NCI-H1105 treated with DMSO at 0.1 percent for 48 hours (cell line): ENCODE measurements at places on chromosomes 12 and 14.

DNA sequence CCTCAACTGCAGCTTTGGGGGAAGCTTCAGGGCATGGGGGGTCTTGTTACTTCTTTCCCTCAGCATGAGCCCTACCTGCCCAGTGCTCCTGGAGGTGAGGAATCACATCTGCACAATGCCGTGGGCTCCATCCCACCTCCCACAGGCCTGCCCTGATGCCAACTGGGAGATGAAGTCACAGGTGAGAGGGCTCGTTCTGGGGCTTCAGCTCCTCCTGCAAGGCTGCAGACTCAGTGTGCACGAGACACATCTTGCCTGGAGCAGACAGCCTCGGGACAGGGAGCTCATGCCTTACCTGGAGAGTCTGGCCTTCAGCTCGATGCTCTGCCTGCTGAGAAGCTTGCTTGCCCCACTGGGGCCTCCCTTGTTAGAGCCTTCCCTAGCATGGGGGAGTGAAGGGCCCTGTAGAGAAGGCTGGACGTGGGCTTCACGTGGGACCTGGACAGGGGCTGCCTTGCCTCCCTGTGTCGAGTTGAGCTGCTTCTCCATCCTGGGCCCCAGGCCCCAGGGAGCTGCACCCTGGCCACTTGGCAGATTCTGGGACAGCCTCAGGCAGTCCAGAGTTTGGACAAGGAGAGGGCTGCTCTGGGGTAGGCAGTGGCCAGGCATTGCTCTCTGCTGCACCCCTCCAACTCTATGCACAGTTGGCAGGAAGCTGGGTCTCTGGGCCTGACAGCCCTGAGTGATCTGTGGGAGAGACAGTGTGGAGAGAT, 171.4 kb downstream of the KIF26A start:
- no peak for DNase-seq

DNA sequence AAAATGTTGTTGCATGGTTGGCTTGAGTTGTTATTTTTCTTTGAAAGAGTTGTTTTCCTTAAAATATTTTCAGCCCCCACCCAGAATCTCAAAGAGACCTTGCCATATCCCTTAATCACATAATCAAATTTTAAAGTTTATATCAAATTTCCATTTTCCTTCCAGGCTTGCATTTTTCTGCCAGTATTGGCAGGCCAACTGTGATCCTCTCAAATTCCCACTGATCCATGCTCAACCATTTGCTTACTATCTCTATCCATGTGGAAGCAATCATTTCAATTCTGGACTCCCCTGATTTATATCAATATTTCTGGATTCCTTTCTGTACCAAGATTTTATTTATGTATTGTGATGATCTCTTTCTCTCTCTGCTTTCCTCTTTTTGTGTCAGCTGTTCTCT, 64.2 kb upstream of the PYGL start:
- DNase-seq, result no peak

GRCh38 chr12:45712319-45712718, 17.2 kb upstream of the ARID2 start:
- DNase-seq, result no peak

- no peak for DNase-seq
These were observed 21.7 kb upstream of the CATSPERB start for GRCh38 chr14:91753501-91754128.

GRCh38 chr14:74977164-74977900, 21.9 kb upstream of the PGF start:
- no peak for DNase-seq

DNA sequence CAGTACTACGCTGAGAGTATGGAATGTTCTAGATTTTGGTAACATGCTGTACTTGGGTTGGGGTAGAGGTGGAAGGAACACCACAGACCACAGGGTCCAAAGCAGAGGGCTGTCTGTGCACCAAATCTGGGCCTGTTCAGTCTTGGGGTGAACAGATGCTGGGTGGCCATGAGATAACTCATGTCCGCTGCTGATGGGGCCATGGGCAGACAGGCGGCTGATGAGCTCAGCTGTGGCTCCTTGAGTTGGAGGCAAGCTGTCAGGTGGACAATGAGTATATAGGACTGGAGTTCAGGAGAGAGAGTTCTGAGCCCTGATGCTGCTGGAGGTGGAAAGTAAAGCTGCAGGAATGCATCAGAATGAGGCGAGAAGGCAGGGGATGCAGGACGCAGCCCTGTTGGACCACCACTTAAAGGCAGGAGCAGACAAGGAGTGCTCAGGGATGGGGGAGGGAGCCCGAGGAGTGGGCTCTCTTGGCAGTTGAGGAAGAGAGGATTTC, 6.2 kb downstream of the SMIM41 start:
- no peak for DNase-seq

- DNase-seq, result no peak
These were observed 65.1 kb upstream of the DYNC1H1 start for GRCh38 chr14:101899263-101899662.

DNA sequence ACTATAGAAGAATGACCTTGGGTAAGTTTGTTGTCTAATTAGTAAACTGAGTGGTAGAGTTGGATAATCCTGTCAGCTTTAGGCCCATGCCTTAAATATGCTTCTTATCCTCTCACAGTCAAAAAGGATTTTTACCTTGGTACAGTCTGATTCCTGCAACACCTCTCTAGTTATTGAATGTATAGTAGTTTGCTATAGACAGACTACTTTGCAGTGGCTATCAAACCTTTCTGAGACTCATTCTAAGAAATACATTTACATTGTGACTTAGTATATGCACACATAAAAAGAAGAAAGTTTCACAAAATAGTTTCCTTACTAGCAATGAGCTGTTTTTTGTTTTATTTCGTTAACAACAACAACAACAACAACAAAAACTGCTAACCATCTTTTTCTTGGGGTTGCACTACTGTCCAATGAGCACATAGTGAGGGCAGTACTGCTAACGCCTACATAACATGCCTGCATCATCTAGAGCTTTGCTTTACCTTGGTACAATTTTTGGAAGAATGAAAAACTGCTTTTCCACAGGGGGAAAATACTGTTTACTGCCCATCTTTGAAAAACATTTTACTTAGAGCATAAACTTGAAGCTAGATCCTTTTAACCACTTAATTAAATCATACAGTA, 28.5 kb downstream of the WNK1 start:
- DNase-seq, result no peak

DNA sequence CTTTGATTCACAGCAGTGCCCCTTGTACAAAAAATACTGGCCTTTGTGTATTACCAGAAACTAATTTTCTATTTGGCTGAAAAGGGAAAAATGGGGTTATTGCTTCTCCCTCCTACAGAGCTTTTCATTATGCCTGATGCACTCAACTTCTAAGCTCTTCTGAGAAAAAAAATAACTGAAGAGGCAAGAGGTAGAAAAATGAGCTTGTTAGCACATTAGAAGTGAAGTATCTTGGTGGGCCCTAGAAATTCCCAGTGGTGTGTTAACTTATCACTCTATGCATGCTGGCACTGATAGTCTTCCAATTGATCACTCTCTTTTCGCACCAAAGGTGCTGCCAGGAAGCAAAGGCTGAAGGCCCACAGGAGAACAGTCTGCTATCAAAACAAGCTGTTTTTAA, 17.1 kb downstream of the INSM2 start:
- DNase-seq, result no peak

GRCh38 chr12:60230056-60230455, 634.2 kb downstream of the SLC16A7 start:
- DNase-seq, result no peak
